ENCODE measurements at places on chromosomes 1 and 21.

DNA sequence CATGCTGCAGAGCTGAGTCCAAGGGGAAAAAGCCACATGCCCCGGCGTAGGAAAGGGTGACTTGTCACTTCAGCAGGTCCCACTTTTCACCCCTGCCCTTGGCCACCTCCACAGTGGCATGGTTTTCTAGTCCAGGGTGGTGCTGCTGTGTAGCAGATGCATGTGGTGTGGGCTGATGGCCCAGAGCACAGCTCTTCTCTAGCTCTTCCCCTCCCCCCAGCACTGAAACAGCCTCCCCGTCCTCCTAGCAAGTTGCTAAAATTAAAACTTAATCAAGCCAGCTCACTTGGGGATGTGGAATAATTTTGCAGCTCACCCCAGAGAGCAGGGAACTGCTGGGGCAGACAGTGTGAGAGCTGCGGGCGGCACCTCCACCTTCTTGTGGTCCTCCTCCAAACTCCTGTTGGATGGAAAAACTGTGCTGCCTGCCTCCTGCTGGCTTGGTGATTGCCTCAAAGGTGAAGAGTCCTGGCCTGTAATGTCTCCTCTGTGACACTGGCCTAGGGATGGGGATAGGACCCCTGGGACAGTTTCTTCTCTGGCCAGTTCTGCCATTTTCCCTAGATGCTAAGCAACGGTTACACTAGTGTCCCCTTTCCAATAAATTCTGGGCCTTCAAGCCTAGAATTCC lies 91.6 kb downstream of the RNF220 start:
- no peak overlapping the region for H3K27ac ChIP-seq
- H3K4me3 ChIP-seq: no peak overlapping the region
- no peak for DNase-seq
- H3K36me3 ChIP-seq: no peaks in the 10 kb centered on the region
- peaks cover 19% of the 10 kb centered on the region for H3K27me3 ChIP-seq
- H3K4me1 ChIP-seq: no peaks in the 10 kb centered on the region

DNA sequence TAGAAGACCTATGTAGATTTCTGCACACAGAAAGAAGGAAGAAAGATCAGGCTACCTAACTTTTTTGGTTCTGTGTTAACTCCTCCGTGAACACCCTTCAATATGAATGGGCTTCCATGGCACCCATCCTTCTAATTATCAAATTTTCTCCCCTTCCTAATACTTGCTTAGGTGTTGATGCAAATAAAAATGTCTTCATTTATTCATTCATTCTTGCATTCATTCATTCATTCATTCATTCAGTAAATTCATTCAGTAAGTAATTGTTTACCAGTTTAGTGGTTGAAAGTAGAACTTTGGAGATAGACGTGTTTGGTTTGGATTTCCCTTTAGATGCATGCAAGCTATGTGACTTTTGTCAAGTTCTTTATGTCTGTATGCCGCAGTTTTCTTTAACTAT lies 4.6 kb downstream of the CHI3L2 start:
- no peak for DNase-seq
- no peak overlapping the region for H3K27ac ChIP-seq
- H3K27me3 ChIP-seq: no peaks in the 10 kb centered on the region
- peaks cover 3% of the 10 kb centered on the region for H3K36me3 ChIP-seq
- H3K4me1 ChIP-seq: peaks cover 31% of the 10 kb centered on the region

DNA sequence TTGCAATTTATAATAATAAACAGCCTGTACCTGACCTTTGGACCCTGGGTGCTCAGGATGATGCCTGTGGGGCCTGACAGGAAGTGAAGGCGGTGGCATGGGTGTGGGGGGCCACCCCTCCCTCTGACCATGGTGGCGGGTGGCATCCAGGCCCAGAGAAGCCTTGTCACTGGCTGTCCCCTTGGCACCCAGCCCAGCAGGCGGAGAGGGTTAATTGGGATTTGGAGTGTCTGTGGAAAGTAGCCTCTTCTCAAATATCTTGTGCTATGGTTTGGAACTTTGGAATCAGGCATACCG lies 20.5 kb downstream of the SOX13 start:
- H3K27ac ChIP-seq: no peak overlapping the region
- H3K27me3 ChIP-seq: no peaks in the 10 kb centered on the region
- H3K4me3 ChIP-seq: no peak overlapping the region
- no peak for DNase-seq
- peaks cover 4% of the 10 kb centered on the region for H3K4me1 ChIP-seq
- no peaks in the 10 kb centered on the region for H3K36me3 ChIP-seq

GRCh38 chr1:65310078-65310587 lies 790 bp downstream of the DNAJC6 start:
- DNase-seq: no peak
- no peaks in the 10 kb centered on the region for H3K36me3 ChIP-seq
- H3K27me3 ChIP-seq: peaks cover 25% of the 10 kb centered on the region
- H3K4me1 ChIP-seq: peaks cover 9% of the 10 kb centered on the region
- H3K27ac ChIP-seq: no peak overlapping the region

GRCh38 chr21:44816761-44817505 lies 929 bp downstream of the SUMO3 start:
- peak overlapping the region; percentile 68 for H3K4me3 ChIP-seq
- peaks cover 13% of the 10 kb centered on the region for H3K36me3 ChIP-seq
- DNase-seq: no peak
- H3K27ac ChIP-seq: no peak overlapping the region
- H3K4me1 ChIP-seq: peaks cover 23% of the 10 kb centered on the region

GRCh38 chr1:63686696-63687095 lies 87.1 kb upstream of the ROR1 start:
- peaks cover 1% of the 10 kb centered on the region for H3K27me3 ChIP-seq
- no peaks in the 10 kb centered on the region for H3K4me1 ChIP-seq
- no peak overlapping the region for H3K4me3 ChIP-seq
- no peak overlapping the region for H3K27ac ChIP-seq

DNA sequence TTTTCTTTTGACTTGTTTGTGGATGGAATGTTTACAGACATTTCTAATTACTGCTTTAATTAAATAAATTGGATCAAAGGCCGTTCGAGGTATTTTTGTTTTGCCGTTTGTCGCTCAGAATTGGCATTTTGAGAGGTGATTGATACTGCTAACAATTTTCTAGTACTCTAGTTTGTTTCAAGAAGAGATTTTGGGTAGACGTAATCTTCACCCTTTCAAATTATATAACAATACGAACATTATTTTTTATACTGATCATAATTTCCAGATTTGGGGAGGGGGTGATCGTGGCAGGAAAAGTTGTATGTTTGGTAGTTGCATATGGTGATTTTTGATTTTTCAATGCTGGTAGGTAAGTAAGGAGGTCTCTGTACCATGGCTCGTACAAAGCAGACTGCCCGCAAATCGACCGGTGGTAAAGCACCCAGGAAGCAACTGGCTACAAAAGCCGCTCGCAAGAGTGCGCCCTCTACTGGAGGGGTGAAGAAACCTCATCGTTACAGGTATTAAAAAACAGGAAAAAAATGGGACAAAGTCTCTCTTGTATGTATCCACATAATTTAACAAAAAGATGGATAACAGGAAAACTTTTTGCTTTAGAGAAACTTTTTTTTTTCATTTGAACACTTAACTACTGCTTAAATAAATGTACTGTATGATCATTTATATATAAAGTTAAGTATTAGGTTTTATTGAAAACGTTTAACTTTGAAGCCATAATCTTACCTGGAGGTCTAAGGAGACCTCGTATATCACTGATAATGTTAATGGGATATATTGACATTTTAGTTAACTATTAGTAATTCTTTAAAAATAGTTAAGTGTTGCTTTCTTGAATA lies 1.7 kb downstream of the H3-3A start:
- H3K4me1 ChIP-seq: peaks cover 55% of the 10 kb centered on the region
- DNase-seq: peak; percentile 44
- H3K36me3 ChIP-seq: peaks cover 68% of the 10 kb centered on the region
- H3K27ac ChIP-seq: peak overlapping the region; percentile 100
- no peaks in the 10 kb centered on the region for H3K27me3 ChIP-seq
- H3K4me3 ChIP-seq: peak overlapping the region; percentile 99

DNA sequence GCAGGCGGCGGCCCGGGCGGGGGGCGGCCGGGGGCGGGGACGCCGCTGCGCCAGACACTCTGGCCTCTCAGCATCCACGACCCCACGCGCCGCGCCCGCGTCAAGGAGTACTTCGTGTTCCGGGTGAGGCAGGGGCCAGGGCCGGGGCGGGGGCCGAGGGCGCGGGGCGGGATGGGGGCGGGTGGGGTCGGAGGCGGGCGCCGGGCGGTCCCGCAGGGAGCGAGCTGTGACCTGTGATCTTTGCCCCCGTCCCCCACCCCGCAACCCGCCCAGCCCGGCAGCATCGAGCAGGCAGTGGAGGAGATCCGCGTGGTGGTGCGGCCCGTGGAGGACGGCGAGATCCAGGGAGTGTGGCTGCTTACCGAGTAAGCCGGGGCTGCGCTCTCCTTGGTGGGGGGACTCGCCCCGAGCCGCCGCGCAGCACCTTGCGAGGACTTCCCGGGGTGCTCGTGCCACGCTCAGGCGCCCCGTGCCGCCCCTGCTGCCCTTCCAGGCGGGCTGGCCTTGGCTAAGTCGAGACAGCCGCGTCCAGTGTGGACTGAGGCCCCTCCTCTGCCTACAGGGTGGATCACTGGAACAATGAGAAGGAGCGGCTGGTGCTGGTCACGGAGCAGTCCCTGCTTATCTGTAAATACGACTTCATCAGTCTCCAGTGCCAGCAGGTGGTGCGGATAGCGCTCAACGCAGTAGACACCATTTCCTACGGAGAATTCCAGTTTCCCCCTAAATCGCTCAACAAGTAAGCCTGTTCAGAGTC lies 514 bp downstream of the TPRG1L start:
- H3K36me3 ChIP-seq: peaks cover 14% of the 10 kb centered on the region

DNA sequence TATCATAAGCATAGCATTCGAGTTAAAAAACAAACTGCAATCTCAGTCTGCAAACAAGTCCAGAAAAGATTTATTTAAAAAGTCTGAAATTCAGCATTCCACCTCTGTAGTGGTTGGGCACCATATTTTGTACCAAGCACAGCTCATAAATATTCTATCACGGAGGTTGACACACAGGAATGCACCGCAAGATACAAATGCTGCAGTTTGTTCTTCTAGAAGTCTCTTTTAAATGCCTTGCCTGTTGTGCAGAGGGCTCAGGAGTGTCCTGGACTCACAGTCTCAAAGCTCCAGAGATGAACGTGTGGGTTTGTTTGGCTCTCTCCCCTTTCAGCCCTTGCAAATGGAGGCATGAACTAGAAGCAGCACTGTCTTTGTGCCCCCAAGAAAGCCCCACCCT lies 212.4 kb upstream of the USP24 start:
- DNase-seq: no peak
- H3K4me3 ChIP-seq: no peak overlapping the region
- no peak overlapping the region for H3K27ac ChIP-seq
- peaks cover 2% of the 10 kb centered on the region for H3K27me3 ChIP-seq
- no peaks in the 10 kb centered on the region for H3K36me3 ChIP-seq
- no peaks in the 10 kb centered on the region for H3K4me1 ChIP-seq

GRCh38 chr1:60678391-60678790 lies 404.0 kb upstream of the NFIA start:
- no peak overlapping the region for H3K4me3 ChIP-seq
- no peaks in the 10 kb centered on the region for H3K27me3 ChIP-seq
- H3K27ac ChIP-seq: no peak overlapping the region
- no peaks in the 10 kb centered on the region for H3K36me3 ChIP-seq
- DNase-seq: no peak

GRCh38 chr1:185479796-185480195 lies 162.8 kb upstream of the IVNS1ABP start:
- H3K27me3 ChIP-seq: no peaks in the 10 kb centered on the region
- no peak overlapping the region for H3K4me3 ChIP-seq
- H3K36me3 ChIP-seq: no peaks in the 10 kb centered on the region

GRCh38 chr1:2322065-2322571 lies 69.2 kb downstream of the MORN1 start:
- DNase-seq: no peak
- H3K27me3 ChIP-seq: peaks cover under 1% of the 10 kb centered on the region
- H3K27ac ChIP-seq: no peak overlapping the region
- H3K4me3 ChIP-seq: no peak overlapping the region
- no peaks in the 10 kb centered on the region for H3K36me3 ChIP-seq

DNA sequence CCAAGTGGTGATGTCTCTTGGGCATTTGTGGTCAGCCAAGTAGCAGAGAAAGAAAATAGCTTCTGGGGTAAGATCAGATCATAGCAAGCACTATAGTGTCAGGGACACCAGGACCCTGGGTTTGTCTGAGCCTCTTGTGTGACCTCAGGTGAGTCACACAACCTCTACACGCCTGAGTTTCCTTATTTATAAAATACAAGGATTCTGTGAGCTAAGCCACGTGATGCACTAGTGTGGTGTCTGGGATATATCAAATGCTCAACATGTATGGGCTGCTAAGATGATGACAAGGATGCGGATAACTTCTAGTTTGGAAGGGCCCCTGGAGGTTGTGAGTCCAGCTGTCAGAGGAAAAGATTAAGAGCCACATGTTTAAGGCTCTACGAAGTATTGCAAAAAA lies 24.5 kb upstream of the ZNF436 start:
- no peak for DNase-seq
- H3K36me3 ChIP-seq: no peaks in the 10 kb centered on the region
- no peaks in the 10 kb centered on the region for H3K27me3 ChIP-seq
- H3K27ac ChIP-seq: no peak overlapping the region
- H3K4me1 ChIP-seq: peaks cover 14% of the 10 kb centered on the region

GRCh38 chr1:231020139-231020601 lies 19.9 kb downstream of the FAM89A start:
- peak; percentile 18 for DNase-seq
- H3K36me3 ChIP-seq: peaks cover 8% of the 10 kb centered on the region
- peaks cover 21% of the 10 kb centered on the region for H3K4me1 ChIP-seq
- H3K4me3 ChIP-seq: peak overlapping the region; percentile 44
- H3K27ac ChIP-seq: no peak overlapping the region

- H3K27ac ChIP-seq: no peak overlapping the region
- H3K36me3 ChIP-seq: no peaks in the 10 kb centered on the region
- no peak overlapping the region for H3K4me3 ChIP-seq
- DNase-seq: no peak
Measured at GRCh38 chr21:29287383-29287782, 11.3 kb upstream of the BACH1 start.

GRCh38 chr1:228940526-228940925 lies 205.2 kb downstream of the RHOU start:
- peaks cover 9% of the 10 kb centered on the region for H3K27me3 ChIP-seq
- H3K4me1 ChIP-seq: peaks cover 14% of the 10 kb centered on the region
- H3K36me3 ChIP-seq: no peaks in the 10 kb centered on the region
- no peak overlapping the region for H3K4me3 ChIP-seq
- H3K27ac ChIP-seq: no peak overlapping the region
- DNase-seq: no peak

GRCh38 chr1:41363591-41364320 lies 2.5 kb downstream of the FOXO6 start:
- no peaks in the 10 kb centered on the region for H3K36me3 ChIP-seq
- no peak overlapping the region for H3K27ac ChIP-seq
- peaks cover 13% of the 10 kb centered on the region for H3K4me1 ChIP-seq
- H3K4me3 ChIP-seq: no peak overlapping the region
- DNase-seq: no peak
- H3K27me3 ChIP-seq: peaks cover 56% of the 10 kb centered on the region

GRCh38 chr1:110106013-110106941 lies 6.0 kb upstream of the UBL4B start:
- H3K27me3 ChIP-seq: peaks cover 24% of the 10 kb centered on the region
- H3K27ac ChIP-seq: no peak overlapping the region
- H3K4me1 ChIP-seq: no peaks in the 10 kb centered on the region
- no peaks in the 10 kb centered on the region for H3K36me3 ChIP-seq
